ENCODE measurements at places on chromosomes 7 and 10.

- DNase-seq = no peak
Observed at GRCh38 chr10:114720685-114721278, 62.7 kb upstream of the ABLIM1 start.

DNA sequence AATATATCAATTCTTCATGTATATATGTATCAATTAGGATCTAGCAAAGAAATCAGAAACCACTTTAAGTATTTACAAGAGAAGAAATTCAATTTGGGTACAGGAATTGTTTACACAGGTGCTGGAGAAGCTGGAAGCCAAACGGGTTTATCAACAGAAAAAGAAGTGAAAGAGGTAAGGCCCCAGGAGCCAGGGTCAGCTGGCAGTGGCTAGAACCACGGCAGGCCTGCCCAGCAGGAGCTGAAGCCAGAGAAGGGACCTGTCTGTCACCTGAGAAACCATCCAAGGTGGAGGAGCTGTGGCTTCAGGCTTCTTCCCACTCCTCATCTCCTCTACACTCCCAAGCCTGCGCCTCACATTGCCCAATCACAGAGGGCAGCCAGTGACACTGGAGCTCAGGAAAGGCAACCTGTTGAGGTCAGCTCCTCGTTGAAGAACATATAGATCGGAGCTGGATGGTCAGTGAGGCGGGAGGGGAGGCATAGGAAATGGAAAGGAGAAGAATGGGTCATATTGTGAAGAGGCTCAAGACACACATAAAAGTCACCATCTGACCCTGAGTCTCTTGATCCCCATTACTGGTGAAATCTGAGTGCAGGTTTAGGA, 182.6 kb downstream of the REEP3 start:
- no peak for DNase-seq

DNA sequence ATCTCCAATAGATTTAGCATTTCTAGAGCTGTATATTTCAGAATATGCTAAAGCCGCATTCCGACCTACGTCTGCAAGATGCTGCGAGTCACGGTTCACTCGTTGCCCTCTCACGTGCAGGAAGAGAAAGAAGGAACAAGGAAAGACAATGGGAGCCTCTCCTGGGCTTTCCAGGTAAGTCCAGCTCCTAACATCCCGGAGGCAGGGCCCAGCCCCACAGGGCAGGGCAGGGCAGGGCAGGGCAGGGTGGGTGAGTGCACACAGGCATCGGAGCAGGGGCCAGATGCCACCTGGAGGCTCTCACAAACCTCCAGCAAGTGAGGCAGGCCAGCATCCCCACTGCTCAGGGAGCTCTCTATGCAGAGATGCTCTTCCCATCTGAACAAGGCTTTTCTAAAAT, 50.8 kb downstream of the VOPP1 start:
- no peak for DNase-seq

GRCh38 chr10:30786131-30786530, 156.6 kb upstream of the LYZL2 start:
- no peak for DNase-seq

GRCh38 chr10:11156480-11156879, 138.8 kb downstream of the CELF2 start:
- no peak for DNase-seq

All from activated CD8-positive, alpha-beta memory T cell treated with anti-CD3 and anti-CD28 coated beads for 24 hours (primary cell).